Prostate gland (tissue), 2 donors: ENCODE measurements at places on chromosomes 7 and 10. TPM values are rescaled to one million over a fixed set of nuclear protein-coding genes. Genes with fewer than 3 reads are reported as not detected.

NRCAM gene
- 1.1 TPM for total RNA-seq

HABP2 gene
- total RNA-seq: not detected

DNA sequence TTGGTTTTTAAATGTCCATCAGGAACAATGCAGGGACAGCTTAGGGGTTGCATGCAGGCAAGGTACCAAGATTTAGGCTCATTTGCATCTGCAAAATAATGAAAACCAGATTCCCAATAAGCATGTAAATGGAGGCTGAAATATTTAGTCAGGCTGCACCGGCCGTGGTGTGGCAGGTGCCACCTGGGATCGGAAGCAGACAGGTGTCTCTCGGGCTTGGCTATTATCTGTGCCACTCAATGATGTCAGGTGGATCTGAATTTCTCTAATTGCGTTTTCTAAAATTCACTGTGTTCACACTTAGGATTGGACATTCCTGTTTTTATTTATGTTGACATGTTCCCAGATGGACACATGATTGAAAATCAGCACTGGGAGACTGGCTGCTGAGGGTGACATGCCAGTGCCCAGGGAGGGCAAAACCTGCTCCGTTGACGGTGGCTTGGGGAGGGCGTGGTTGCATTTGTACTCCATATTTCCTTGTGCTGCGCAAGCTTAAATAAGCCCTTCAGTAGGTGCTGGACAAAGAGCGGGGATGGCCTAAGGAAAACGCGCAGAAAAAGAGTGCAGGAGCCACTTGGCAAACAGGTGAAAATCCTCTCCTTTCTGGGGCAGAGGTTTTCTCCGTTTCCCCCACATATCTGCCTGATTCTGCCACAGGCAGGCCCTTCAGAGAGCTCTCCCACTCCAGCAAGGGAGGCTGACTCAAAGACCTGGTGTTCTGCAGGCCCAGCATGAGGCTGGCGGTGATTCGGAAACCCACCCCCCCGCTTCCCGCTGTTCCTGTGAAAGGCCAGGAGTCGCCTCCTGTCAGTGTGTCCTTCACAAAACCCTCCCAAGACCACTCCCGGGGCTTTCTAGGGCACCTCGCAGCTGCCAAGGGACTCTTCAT, 142.5 kb downstream of the WDR37 start:
- no peak for DNase-seq
- no peak overlapping the region for H3K4me3 ChIP-seq
- H3K4me1 ChIP-seq: no peaks in the 10 kb centered on the region
- H3K36me3 ChIP-seq: no peaks in the 10 kb centered on the region

GRCh38 chr10:100960251-100960650, 9.1 kb upstream of the SEMA4G start:
- no peaks in the 10 kb centered on the region for H3K4me1 ChIP-seq
- no peak overlapping the region for H3K27ac ChIP-seq
- no peaks in the 10 kb centered on the region for H3K36me3 ChIP-seq
- H3K4me3 ChIP-seq: no peak overlapping the region
- H3K27me3 ChIP-seq: no peaks in the 10 kb centered on the region

DNA sequence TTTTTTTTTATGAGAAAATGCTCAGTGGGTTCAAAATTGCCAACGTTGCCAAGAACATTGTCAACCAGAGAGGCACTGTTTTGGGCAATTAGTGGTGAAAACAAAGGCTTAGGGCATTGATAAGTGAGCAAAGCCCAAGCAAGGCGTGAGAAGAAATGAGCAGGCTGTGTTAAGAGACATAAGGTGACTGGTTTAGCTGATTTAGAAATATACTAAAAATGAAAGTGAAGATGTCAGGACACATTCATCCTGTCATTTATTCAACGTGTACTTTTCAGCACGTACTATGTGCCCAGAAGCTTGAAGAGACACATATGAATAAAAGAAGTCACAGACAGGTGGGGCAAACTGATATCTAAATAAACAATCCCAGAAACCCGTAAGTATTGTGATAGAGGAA, 31.8 kb downstream of the AOAH start:
- H3K27ac ChIP-seq: no peak overlapping the region
- DNase-seq: no peak

AP5Z1 gene
- total RNA-seq: 30.9 TPM

PHTF2 gene
- total RNA-seq: 7.7 TPM
